Renal pelvis (tissue), 12 donors: ENCODE measurements at places on chromosomes 7 and 10. TPM values are rescaled to one million over a fixed set of nuclear protein-coding genes. Genes with fewer than 3 reads are reported as not detected.

GRCh38 chr7:51024867-51025266 is 242.2 kb upstream of the GRB10 start:
- no peak for DNase-seq

Gene EPHB4
- polyA plus RNA-seq = 98.9 TPM

GRCh38 chr7:12303062-12303461 is 92.0 kb downstream of the TMEM106B start:
- DNase-seq = no peak

DNA sequence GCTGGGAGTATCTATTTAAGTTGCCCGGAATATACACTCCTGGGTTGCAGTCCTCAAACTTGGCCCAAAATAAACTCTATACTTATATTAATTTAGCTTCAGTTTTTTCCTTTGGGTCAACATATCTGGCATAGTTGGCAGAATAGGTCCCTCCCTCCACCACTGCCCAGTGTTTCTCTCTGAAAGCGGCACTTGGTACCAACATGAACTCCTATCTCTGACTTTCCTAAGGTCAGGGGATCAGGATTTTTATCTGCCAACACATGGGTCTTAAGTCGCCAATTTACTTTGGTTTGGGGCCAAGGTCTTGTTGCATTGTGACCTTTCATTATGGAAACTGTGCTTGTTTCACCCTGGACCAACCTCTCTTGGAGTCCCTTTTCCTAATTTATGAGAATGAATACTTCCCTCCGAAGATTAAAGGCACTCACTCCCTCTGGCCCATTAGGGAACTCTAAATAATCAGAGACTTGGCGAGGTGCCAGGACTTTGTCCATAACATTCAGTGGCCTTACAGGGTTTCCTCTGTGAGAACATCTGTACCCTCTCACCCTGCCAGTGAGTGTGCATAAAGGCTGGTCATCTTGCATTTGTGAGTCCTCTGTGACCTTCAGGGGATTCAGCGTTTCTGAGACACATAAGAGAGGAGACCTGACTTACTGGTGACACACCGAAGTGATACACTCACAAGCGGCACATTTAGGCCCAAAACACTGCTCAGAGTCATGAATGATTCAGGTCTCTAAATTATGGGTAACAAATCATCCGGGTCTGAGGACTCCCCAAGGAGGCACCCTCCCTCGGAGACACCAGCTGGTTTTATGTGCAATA is 19.7 kb upstream of the FKBP9 start:
- DNase-seq = peak; percentile 68

- DNase-seq = peak; percentile 51
Measured at GRCh38 chr10:58781873-58782488, 269.3 kb downstream of the BICC1 start.

DNA sequence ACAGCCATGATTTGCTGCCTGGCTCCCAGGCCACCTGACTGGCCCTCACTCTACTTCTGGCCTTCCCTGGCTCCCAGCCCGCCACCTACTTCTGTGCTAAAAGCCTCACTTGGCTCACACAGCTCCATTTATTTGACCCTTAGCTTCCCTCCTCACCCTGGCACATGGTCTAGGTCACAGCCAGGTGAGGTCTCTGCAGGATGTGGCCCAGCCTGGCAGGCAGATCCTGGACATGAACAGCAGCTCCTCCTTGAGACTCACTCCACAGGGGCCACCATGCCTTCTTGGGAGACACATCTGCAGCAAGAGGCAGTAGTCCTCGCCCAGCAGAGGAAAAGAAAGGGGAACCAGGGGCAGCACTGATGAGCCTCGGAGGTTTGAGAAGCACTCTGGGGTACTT is 64.6 kb downstream of the GRID1 start:
- DNase-seq = no peak

DNA sequence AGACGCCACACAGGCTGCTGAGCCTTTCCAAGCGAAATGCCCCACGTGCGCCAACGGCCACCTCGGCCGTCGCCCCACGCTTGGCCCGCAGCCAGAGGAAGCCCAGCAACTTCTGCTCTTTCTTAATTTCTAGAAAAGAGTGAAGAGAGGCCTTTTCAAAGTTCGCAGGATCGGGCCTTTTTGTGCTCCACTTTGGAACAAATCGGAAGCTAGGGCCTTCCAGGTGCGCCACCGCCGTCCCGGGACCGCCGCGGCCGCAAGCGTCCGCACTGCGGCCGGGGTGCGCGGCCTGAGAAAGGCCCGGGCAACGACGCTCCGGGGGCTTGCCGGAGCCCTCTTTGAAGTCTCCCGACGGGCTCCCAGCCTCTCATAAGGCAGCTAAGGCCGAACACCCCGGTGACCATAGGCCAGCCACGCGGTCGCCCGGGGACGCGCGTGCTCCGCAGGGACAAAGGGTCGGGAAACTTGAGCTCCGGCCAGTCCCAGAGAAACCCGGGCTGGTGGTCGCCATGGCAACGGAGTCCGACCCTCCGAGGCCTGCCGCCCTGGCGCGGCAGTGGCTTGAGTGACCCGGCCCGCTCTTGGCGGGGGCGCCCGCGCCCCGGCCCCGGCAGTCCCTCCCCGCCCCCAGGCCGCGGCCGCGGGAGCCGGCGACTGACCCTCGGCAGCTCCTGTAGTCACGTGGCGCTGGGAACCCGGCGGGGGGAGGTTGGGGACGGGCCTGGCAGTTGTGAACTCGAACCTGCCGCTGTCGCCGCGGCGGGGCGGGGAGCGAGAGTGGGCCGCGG is at the start of gene REPIN1:
REPIN1 (plus strand) TSS at position 727 of the 788 bp plus-strand sequence. CDS start 890 bp downstream, outside the sequence.
- peak; percentile 91 for DNase-seq

DNA sequence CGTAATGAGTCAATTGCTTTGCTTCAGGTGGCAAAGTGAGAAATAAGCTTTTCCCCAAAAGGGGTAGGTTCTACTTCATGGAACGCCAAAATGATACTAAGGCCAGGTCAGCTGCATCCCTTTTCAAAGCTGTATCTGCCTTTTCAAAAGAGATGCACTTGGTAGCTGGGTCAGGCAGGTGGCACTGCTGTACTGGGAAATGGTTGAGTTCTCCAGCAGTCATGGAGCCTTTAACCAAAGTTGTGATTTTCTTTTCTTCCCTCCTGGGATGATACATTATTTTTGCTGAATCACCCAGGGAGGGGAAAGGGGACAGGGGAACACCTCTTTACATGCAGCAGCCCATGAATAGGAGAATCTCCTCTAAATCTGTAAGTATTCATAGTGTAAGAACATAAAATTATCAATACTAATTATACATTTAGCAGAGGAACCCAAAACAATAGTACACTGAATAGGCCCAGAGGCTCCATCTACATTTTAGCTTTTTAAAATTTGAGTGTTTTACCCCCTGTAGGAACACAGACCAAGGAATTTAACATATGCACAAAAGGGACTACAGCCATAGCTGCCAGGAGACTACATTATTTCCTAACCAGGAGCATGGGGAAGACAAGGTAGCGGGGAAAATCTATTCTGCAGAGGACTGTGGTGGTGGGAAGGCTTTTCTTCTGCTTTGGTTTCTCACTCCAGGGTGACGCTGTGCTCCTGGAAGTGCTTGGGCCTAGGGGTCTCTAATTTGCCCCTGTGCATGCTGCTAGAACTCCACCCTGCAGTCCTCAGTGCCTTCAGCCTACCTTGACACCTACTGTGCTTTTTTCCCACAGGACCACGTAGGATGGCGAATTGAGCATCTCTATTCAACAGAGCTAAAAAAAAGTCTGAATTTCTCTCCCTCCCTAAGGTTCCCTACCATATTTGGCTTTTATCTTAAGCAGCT is 6.4 kb upstream of the GPR22 start:
- peak; percentile 28 for DNase-seq
